ENCODE measurements at places on chromosomes 6 and 20.

DNA sequence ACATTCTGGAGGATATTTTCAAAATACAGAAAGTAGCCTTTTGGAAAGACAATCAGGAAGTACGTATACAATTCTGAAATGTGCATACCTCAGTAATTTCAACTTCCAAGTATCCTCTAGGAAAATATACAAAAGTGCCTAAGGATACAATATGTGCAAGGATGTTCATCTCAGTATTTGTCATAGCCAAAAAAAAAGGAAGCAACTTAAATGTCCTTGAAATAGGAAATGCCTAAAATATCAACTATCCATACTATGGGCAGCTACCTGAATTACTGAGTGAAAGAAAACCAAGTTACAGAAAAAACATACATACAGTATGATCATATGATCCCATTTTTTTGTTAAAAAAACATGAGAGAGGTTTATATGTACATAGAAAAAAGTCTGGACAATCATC is 1.5 kb downstream of the PPIL1 start:
- DNase-seq, result no peak

- no peak for DNase-seq
Observed at GRCh38 chr6:87082160-87082721, 12.7 kb downstream of the CGA start.

DNA sequence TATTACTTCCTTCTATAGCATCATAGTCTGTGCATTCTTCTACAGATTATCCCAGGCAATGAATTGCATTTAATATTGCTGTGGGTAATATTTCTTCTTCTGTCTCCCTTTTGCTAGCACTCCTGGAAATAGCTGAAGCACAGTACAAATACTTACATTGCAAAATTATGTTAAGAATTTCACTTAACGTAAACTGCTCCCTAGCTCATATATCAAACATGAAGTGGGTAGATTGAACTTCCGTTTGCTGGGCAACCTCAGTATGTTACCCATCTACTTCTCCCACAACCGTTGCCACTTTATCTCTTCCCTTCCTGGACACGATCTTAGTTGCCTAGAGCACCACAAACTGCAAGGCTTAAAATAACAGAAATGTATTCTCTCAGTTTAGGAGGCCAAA is 963.3 kb downstream of the KIF16B start:
- DNase-seq, result no peak

DNA sequence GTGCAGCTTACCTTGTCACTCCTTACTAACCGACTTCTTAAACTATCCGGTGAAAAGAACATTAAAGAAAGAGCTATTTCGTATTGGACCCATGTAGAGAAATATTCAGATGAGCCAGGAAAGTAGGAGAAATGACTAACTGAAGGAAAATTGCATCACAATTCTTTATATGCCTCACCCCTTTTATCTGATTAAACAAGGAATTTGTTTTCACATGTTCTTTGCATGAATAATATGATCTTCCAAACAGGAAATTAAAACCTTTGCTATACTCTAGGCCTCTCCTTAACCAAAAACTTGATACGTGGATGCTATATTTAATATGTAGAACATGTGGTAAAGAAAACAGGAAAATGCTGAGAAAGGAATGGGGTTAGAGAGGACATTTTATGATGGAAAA is 41.9 kb upstream of the LRRC1 start:
- no peak for DNase-seq

DNA sequence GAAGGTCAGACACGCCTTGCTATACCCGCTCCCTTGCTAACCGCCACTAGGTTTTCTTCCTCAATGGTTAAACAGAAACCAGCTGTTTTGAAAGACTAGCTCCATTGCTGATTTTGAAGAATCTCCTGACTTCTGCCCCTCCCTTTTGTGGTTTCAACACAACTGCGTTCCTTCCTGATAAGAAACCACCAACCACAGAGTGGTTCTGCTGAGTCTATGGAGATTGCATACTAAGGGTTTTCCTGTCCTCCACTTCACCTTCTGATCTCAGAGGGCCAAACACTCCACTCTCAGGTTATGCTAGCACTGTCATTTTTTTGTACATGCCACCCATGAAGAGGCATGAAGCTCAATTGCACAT is 207.9 kb downstream of the MYLK4 start:
- DNase-seq, result peak; percentile 43

DNA sequence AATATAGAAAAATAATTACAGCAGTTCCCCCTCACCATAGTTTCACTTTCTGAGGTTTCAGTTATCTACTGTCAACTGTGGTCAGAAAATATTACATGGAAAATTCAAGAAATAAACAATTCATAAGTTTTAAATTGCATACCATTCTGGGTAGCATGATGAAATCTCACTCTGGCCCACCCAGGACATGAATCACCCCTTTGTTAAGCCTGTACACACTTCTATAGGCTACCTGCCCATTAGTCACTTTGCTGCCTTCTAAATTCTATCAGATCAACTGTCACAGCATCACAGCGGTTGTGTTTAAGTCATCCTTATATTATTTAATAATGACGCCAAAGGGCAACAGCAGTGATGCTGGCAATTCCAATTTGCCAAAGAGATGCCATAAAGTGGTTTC is 140.3 kb upstream of the RUNX2 start:
- DNase-seq, result no peak

DNA sequence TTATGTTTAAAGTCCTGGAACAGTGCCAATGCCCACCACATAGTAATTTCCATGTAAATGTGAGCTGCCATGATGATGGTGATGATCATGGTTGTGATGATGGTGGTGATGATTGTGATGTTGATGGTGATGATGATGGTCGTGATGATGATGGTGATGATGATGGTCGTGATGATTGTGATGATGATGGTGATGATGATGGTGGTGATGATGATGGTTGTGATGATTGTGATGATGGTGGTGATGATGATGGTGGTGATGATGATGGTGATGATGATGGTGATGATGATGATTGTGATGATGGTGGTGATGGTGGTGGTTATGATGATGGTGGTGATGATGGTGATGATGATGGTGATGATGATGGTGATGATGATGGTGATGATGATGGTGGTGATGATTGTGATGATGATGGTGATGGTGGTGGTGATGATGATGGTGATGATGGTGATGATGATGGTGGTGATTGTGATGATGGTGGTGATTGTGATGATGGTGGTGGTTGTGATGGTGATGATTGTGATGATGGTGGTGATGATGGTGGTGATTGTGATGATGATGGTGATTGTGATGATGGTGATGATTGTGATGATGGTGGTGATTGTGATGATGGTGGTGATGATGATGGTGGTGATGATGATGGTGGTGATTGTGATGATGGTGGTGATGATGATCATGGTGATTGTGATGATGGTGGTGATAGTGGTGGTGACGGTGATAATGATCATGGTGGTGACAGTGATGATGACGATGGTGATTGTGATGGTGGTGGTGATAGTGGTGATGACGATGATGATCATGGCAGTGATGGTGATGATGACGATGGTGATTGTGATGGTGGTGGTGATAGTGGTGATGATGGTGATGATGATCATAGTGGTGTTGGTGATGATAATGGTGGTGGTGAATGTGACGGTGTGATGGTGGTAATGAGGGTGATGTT is 82.3 kb downstream of the PHACTR3 start:
- DNase-seq, result no peak

DNA sequence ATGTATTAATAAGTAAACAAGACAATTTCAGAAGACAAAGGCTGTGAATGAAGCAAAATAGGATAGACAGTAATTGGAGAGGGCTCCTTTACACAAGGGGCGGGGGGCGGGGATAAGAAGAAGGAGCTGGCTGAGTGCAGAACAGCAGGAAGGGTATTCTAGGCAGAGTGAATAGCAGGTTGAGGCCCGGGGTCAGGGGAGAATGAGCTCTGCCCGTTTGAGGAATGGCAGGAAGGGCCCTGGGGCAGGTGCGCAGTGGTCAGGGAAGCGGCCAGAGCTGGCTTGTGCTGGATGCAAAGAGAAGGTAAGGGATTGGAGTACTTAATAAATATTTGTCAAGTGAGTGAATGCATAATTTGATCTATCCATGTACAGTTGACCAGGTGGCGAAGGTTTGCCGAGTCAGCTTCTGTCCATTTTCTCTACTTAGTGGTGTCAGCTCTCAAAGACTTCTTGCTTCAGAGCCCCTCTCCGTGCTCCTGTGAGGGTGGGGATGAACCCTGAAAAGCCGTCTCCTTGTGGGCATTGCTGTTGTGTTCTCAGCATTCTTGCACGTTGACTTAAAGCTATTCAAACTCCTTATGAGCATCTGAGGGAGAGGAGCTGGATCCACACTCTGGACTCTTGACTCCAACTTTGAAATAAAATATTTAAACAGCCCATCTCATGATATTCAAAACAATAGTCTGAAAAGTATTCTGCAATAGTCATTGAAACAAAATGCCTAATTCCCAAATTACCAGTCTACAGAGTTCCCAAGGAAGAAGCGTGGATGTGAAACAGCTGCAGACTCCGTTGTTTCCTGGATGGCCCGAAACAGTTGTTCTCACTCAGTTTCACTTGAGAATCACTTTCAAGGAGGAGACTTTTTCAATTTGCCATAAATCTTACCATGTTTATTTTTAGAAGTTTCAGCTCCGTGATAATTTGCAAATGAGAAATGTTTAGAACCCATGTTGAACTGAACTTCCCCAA is 105.1 kb downstream of the EDN3 start:
- DNase-seq, result no peak

- no peak for DNase-seq
Observed at GRCh38 chr6:168277274-168277669, 42.3 kb downstream of the DACT2 start.

- no peak for DNase-seq
Observed at GRCh38 chr20:11522366-11522741, 395.3 kb upstream of the BTBD3 start.

GRCh38 chr6:145423936-145424335 is 311.4 kb downstream of the EPM2A start:
- no peak for DNase-seq

GRCh38 chr6:16533721-16534136 is 227.5 kb downstream of the ATXN1 start:
- no peak for DNase-seq

DNA sequence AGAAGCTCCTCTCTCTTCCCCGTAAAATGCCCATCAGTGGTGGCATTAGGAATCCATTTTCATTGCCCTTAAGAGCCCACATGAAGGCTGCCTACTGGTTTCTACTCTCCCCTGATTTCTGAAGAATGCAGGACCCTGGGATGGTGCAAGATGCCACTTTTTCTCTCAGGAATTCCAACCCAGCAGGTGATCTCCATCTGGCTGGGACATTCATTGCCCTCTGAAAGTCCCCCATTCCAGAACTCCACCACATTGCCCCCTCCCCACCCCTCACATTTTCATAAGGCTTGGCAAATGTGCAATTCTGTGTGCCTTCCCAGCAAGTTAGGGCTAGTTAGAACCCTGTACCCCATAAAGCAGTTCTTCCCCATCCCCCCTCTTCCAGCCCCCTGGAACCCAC is 88.0 kb downstream of the BANF2 start:
- no peak for DNase-seq

GRCh38 chr6:3162067-3162497 is 4.7 kb upstream of the TUBB2A start:
- DNase-seq, result no peak

- DNase-seq, result no peak
Observed at GRCh38 chr6:54710456-54710855, 136.1 kb upstream of the FAM83B start.

- no peak for DNase-seq
Observed at GRCh38 chr6:154500769-154501577, 9.5 kb downstream of the CNKSR3 start.

- no peak for DNase-seq
Observed at GRCh38 chr6:6829872-6830685, 241.6 kb downstream of the LY86 start.

DNA sequence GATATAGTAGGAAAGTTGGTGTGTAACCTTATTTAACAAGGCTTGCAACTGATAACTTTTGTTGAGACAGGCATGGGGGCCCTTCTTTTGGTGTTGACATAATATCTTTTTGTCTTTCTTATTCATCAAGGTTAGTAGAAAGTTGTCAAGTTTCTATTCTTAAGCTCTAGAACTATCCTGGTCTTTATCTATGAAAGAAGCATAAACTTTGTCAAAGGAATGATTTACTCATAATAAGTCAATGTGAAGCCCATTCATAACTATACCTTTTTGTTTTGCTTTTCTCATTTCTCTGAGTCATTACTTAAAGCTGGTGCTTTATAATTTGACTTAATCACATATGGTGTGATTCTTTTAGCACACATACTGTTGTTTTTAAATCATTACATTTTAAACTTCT is 312.4 kb downstream of the UTRN start:
- DNase-seq, result no peak

DNA sequence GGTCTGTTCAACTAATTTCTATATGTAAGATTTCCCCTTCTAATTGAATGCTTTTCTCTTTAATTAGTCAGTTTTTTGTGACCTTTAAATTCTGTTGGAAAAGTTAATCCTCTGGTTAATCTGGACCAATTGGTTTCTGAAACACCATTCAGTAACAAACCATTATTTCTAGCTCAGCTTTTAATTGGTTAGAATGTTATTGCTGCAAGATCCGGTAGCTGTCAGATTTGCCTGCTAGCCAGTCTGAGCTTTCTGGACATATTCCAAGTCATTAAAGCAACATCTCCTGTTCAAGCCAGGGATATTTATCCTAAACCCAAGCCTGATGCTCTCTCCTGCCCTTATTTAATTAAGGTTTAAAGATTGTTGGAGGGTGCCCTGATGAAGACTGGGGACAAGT is 55.1 kb upstream of the FBXL4 start:
- no peak for DNase-seq

- no peak for DNase-seq
Observed at GRCh38 chr6:37033255-37033654, 27.8 kb downstream of the FGD2 start.

DNA sequence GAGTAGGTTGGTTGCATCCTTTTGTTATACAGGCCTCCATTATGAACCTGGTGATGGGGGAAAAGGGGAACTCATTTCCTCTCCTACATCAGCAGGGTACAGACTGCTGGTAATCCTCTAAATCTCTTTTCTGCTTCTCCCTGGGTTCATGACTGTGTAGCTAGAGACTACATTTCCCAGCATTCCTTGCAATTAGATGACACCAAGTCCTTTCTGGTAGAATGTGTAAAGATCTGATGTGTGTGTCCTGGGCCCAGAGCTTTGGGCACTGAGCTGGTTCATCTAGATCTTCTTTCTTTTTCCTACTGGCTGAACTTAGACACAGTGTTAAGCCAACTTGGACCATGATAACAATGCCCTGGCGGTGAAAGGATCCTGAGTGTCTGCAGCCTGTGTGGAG is 104.7 kb upstream of the IFNGR1 start:
- no peak for DNase-seq

Data from CD4-positive, alpha-beta T cell treated with Interleukin-6 at 100 ng/mL for 8 hours (primary cell).